Testis (tissue), 5 donors: ENCODE measurements at places on chromosomes 6 and 20. TPM values are rescaled to one million over a fixed set of nuclear protein-coding genes. Genes with fewer than 3 reads are reported as not detected.

DNA sequence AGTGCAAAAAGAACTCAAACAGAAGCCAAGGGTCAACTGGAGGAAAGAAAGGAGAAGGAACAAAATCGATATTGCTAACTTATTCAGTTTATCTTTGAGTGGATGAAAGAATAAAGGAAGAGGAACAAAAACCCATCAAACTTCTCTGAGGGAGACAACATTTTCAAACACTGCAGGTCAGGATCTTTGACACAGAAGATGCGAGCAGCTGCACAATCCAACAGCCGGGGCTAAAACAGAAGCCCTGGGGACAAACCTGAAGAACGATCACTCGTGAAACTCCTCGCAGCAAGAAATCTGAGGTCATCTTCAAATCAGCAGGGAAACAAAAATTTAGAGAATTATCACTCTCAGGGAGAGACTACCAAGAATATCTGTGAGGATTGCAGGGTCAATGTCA, 14.2 kb downstream of the SLC23A2 start:
- no peaks in the 10 kb centered on the region for H3K27me3 ChIP-seq
- H3K4me1 ChIP-seq: no peaks in the 10 kb centered on the region
- no peaks in the 10 kb centered on the region for H3K36me3 ChIP-seq

DNA sequence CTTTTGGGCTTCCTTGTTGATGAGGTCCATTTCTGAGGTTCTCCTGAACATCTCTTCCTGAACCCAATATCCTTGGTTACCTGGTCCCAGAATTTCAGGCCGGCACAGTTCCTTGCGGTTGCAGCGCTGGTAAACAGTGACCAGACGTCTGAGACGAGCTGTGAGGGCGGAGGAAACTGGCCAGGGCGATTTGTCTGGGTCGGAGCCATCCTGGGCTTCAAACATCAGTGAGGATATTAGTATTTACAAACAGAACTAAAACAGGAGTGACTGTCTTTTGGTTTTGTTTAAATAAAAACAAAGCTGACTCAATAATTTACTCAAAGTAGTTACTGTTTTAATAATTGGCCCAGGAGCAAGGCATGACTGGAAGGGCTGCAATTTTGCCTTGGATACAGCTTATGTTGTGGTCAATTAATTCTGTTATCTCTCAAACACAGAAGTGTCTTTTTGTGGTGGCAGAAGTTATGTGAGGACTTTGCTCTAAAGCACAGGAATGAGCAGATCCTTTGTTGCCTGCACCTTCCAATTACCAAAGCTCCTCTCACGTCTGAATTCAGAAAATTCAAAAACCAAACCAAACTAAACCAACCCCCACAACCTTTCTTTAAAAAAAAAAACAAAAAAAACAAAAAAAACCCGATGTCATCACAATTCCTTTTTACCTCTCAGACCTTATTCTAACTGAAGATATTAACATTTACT, 58.7 kb upstream of the EMILIN3 start:
- no peaks in the 10 kb centered on the region for H3K36me3 ChIP-seq
- no peaks in the 10 kb centered on the region for H3K4me1 ChIP-seq
- H3K27me3 ChIP-seq: no peaks in the 10 kb centered on the region

- H3K4me3 ChIP-seq: no peak overlapping the region
- H3K27me3 ChIP-seq: no peaks in the 10 kb centered on the region
- no peak overlapping the region for H3K27ac ChIP-seq
- H3K4me1 ChIP-seq: peaks cover 21% of the 10 kb centered on the region
- H3K36me3 ChIP-seq: no peaks in the 10 kb centered on the region
These were observed 3.4 kb upstream of the ANGPT4 start for GRCh38 chr20:919491-919916.

- no peaks in the 10 kb centered on the region for H3K27me3 ChIP-seq
- no peak overlapping the region for H3K27ac ChIP-seq
- no peaks in the 10 kb centered on the region for H3K36me3 ChIP-seq
- H3K4me1 ChIP-seq: no peaks in the 10 kb centered on the region
These were observed 298.1 kb upstream of the CDYL start for GRCh38 chr6:4478098-4478497.

DNA sequence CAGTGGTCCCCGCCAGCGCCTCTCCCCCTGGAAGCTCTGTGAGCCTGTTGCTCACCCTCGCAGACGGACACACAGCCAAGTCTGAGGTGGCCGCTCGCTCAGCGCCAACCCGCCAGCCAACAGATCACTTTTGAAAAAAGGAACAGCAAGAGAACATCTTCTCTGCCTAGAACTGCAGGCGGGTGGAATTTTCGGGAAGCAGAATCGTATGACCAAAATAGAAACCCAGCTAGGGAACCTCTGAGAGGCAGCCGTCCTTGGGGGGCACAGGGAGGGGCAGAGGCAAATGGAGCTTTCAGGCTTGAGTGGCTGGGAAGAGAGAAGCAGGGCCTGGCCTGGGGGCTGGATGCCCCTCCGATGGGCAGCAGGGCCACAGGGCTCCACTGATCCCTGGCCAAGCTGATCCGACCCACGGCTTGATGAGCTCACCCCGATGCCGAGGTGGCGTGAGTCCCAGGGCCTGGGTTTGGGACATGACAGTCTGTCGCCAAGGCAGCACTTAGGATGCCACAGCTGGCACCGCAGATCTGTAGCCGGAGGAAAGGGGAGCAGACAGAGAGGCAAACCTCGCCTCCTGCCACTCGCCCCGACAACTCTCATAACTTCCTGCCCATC, 9.8 kb downstream of the NFATC2 start:
- no peaks in the 10 kb centered on the region for H3K36me3 ChIP-seq
- H3K4me1 ChIP-seq: peaks cover 14% of the 10 kb centered on the region
- no peak overlapping the region for H3K27ac ChIP-seq
- DNase-seq: peak; percentile 46
- no peak overlapping the region for H3K4me3 ChIP-seq

- H3K36me3 ChIP-seq: no peaks in the 10 kb centered on the region
- DNase-seq: no peak
- no peaks in the 10 kb centered on the region for H3K4me1 ChIP-seq
- H3K27ac ChIP-seq: no peak overlapping the region
These were observed 269.5 kb downstream of the PLCB1 start for GRCh38 chr20:8401556-8401955.

GRCh38 chr6:158892266-158892665, 73.1 kb upstream of the EZR start:
- no peak for DNase-seq
- no peaks in the 10 kb centered on the region for H3K36me3 ChIP-seq
- H3K4me1 ChIP-seq: no peaks in the 10 kb centered on the region

DNA sequence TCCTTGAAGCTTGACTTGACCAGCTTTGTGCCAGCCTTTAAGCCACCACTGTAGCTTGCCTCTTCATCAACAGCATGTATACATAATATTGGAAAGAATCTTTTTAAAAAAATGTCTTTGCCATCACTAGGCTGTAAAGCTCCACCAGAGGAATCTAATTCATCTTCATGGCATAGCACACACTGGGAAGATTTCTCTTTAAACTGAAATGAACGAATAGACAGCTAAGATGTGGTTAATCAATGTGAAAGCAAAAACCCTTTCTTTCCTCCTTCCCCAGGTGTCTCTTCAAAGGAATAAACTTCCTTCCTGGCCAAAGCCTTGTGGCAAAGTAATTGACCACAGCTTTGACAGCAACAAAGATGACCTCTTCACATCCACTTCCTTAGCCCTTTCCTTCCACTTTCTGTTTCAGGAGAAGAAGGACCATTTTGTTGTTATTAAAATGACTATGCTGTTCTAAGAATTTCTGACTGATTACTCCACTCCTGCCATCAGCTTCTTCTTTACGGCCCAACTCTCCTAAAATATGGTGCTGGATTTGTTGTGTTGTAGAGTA, 428.7 kb upstream of the SOX4 start:
- no peaks in the 10 kb centered on the region for H3K27me3 ChIP-seq
- no peaks in the 10 kb centered on the region for H3K36me3 ChIP-seq
- no peak overlapping the region for H3K4me3 ChIP-seq

GRCh38 chr6:79498842-79499241, 38.4 kb downstream of the LCA5 start:
- H3K36me3 ChIP-seq: no peaks in the 10 kb centered on the region
- no peak for DNase-seq
- no peaks in the 10 kb centered on the region for H3K27me3 ChIP-seq
- H3K27ac ChIP-seq: no peak overlapping the region
- H3K4me3 ChIP-seq: no peak overlapping the region
- H3K4me1 ChIP-seq: peaks cover 6% of the 10 kb centered on the region

Gene IPCEF1
- 4.2 TPM for polyA plus RNA-seq

Gene CCND3
- 21.2 TPM for polyA plus RNA-seq

Gene ISM1
- 1.3 TPM for polyA plus RNA-seq
